ENCODE measurements at places on chromosomes 2 and 18. TPM values are rescaled to one million over a fixed set of nuclear protein-coding genes. Genes with fewer than 3 reads are reported as not detected.

Gene NEUROD1
- total RNA-seq: not detected

Gene SERPINB2
- 153 TPM for total RNA-seq

Gene TUBA4B
- total RNA-seq: not detected

Gene AQP4
- total RNA-seq: 1.5 TPM

Gene STON1
- total RNA-seq: 15.7 TPM

Gene OR6B2
- not detected for total RNA-seq

Gene RUFY4
- 0.10 TPM for total RNA-seq

Gene C1QL2
- 0.10 TPM for total RNA-seq

Gene AGXT
- total RNA-seq: 0.10 TPM

Gene KIF5C
- total RNA-seq: 2.3 TPM
